ENCODE measurements at places on chromosomes 4 and X. TPM values are rescaled to one million over a fixed set of nuclear protein-coding genes. Genes with fewer than 3 reads are reported as not detected.

HOPX gene
- not detected for total RNA-seq

KIF4A gene
- total RNA-seq: 5.6 TPM

IL3RA gene
- not detected for total RNA-seq

ANOS1 gene
- not detected for total RNA-seq

HEPH gene
- total RNA-seq: 42.4 TPM

SSX7 gene
- not detected for total RNA-seq

CXCL6 gene
- total RNA-seq: 8.1 TPM

SPANXB1 gene
- total RNA-seq: not detected

ETDB gene
- total RNA-seq: not detected

TMPRSS11F gene
- not detected for total RNA-seq

LRAT gene
- total RNA-seq: not detected

GPR78 gene
- not detected for total RNA-seq

FGFBP2 gene
- total RNA-seq: not detected

NKX1-1 gene
- total RNA-seq: not detected

YY2 gene
- 0.38 TPM for total RNA-seq

KCNE5 gene
- total RNA-seq: not detected

STEEP1 gene
- 33.1 TPM for total RNA-seq

ELOVL6 gene
- total RNA-seq: 8.0 TPM

NDNF gene
- total RNA-seq: 1.9 TPM

STK26 gene
- 1.1 TPM for total RNA-seq

MAGEA11 gene
- total RNA-seq: not detected

ARMCX1 gene
- total RNA-seq: 29.0 TPM

XAGE2 gene
- total RNA-seq: not detected

NUP62CL gene
- total RNA-seq: not detected

ALAS2 gene
- not detected for total RNA-seq

DGKQ gene
- total RNA-seq: 16.8 TPM

DCAF12L2 gene
- total RNA-seq: not detected

POF1B gene
- total RNA-seq: not detected

APEX2 gene
- 8.0 TPM for total RNA-seq

TIGD2 gene
- 9.9 TPM for total RNA-seq

PCDH7 gene
- total RNA-seq: 0.38 TPM

S100P gene
- total RNA-seq: not detected

SULT1B1 gene
- total RNA-seq: 2.6 TPM

VEGFC gene
- 41.6 TPM for total RNA-seq

IL21 gene
- not detected for total RNA-seq

PI4K2B gene
- total RNA-seq: 29.2 TPM

ANKRD50 gene
- total RNA-seq: 16.4 TPM

FRMD7 gene
- total RNA-seq: 0.11 TPM

HS3ST1 gene
- not detected for total RNA-seq

SUPT20HL2 gene
- not detected for total RNA-seq

NLRP2B gene
- not detected for total RNA-seq

MAGEA2B gene
- total RNA-seq: not detected

HSFX3 gene
- total RNA-seq: not detected

GASK1B gene
- 6.2 TPM for total RNA-seq

GPC3 gene
- not detected for total RNA-seq

ATP2B3 gene
- not detected for total RNA-seq

CC2D2A gene
- 19.5 TPM for total RNA-seq

PUDP gene
- 4.0 TPM for total RNA-seq

MAGEC2 gene
- total RNA-seq: not detected
